ENCODE measurements at places on chromosomes 16 and 17.

GRCh38 chr17:69729944-69730343 is 315.4 kb downstream of the MAP2K6 start:
- DNase-seq = no peak

DNA sequence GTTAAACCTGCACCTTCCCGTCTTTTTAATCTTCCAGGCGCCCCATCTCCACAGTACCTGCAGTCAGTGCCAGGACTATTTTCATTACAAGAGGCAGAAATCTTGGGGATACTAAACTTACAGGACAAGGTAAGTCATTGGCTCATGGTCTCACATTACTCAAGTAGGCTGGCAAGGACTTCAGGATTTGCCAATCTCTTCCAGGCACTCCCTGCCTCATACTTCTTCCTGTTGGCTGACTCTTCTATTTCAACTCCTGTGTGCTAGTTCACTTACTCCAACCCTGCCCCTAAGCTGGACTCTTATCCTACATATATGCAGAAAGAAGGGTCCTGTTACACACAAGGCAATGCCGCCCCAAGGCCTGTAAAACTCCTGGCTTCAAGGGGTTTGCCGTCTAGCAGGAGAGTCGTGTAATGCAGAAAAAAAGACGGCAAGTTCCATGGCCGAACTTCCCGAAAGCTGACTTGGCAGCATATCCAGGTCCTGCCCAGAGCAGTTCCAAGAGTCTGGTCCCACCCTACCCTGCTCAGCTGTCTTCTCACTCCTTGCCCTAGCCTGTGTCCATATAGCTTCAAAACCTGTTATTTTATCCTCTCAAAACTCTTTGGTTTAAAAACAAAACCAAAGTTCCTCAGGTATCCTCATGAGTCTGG is 14.8 kb downstream of the ERN1 start:
- no peak for DNase-seq

DNA sequence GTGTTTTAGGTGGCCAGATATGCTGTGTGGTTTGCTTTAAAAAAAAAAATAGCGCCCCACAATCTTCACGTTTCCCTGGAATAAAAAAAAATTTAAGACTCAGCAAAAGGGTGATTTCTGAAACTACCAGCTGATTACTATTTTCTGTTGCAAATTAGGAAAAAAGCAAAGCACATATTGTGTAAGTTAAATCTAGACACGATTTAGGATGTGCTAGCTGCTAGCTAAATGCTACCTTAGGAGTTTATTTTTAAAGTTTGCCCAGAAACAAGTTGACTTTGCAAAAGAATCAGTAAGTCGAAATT is 944 bp upstream of the MARF1 start:
- DNase-seq = no peak

DNA sequence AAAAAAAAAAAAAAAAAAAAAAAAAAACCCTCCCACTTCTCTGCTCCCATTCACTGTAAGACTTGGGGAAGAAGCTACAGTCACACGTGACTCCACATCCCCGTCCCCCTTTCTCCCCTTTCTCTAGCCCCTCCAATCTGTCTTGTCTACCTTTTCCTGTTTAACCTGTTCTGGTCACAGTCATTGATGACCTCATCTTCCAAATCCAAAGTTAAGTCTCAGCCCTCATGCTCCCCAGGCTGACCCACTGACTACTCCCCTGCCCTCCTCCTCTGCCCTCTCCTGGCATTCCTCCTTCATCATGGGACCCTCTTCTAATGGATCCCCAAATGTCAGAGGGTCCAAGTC is 1.6 kb upstream of the CDH5 start:
- DNase-seq = no peak

DNA sequence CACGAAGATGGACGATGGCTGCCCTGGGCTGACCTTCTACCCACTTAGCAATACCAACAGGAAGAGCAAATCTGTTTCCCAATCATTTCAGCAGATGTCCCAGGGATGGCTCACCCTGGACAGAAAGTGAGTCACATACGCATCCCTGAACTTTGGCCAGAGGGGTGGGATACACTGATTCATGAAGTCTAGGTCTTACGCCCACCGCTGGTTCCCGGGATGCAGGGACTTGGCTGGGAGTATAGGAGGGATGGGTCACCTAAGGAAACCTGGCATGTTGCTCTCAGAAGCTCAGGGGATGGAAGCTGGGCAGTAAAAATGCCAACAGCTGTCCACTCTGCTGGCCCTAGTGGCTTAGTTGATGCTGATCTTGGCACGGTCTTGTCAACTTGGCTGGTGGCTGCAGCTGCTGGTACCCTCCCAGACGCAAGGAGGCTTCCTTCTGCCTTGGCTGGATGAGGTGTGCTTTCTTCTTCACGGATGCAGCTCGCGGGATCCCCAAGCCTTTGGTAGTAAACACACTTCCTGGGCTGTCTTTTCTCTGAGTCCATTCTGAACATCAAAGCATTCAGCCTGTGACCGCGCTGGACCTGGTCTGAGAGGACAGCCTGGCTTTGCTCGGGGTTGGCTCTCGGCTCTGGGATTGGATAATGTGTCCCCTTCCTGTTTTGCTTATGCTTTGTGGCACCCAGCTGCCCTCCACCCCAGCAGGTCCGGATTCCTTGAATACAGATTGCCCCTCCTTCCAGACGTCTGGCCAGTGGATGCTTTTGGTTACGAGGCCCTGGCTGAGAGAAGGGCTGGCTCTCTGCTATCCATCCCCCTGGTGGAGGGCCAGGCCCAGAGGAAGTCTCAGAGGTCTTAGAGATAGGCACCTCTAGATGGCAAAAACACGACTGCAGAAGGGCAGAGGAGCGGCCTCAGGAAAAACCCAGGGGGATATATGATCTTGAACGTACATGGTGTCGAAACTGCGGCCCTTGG is 71.5 kb downstream of the RAP1GAP2 start:
- no peak for DNase-seq
